ENCODE measurements at places on chromosomes 5 and 9.

DNA sequence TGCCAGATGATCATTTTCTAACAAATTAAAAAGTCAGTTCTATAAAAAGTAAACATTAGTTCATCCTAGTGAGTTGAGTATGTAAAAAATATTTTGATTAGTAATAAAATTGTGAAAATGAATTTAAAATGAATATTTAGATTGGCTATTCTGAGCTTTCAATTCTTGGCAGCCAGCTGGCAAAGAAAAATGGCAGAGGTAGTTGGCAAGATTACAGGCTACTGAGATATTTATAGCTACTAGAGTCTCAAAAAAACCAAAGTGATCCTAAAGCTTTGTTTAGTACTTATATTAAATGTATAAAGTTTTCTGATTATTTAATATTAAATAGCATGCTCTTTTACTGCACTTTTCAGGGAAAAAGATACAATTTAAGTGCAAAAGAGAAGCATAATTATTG, 25.0 kb downstream of the SGTB start:
- no peak for DNase-seq

GRCh38 chr5:147445917-147446316, 64.0 kb downstream of the DPYSL3 start:
- no peak for DNase-seq

GRCh38 chr5:31273161-31273560, 79.7 kb downstream of the CDH6 start:
- no peak for DNase-seq

GRCh38 chr5:176366232-176366894, 1.1 kb downstream of the ARL10 start:
- no peak for DNase-seq

DNA sequence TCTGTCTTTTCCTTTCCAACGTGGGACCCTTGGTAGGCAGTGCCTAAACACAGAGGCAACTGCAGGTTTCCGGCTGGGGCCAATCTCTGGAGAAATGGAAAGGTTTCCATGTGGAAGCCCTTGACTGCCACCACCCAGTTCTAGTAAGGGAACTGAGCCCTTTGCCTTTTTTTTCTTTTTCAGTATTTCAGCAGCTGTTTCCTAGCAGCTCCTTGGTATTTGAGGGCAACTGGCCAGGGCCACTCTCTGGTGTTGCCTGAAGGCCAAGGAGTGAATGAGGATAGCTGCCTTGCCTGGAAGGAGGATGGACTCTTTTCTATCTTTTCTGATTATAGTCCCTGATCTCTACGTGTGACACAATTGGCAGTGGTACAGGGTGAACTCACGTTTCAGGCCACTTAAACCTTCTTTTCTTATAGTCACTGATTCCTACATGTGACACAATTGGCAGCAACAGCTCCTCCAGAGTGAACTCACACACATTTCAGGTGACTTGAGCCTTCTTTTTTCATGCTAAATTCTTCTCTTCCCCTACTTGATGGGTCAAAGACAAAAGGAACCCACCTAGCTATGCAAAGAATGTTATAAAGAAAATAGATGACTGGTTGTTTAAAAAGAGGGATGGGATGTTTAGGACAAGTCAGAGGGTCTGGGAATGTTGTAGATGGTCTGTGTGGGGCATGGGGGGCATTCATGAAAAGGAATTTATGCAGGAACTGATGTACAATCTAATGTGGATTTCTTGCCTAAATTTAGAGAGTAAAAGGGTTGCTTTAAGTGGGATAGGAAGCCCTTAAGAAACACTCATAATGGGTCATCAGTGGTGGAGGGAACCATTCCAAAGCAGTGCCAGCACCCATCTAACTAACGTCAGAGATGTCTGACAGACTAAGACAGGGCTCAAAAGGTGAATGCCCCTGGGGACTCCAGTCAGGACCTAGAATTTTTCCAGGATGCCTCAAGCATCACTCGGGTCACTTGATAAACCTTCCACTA, 190.1 kb downstream of the TMEM232 start:
- no peak for DNase-seq

DNA sequence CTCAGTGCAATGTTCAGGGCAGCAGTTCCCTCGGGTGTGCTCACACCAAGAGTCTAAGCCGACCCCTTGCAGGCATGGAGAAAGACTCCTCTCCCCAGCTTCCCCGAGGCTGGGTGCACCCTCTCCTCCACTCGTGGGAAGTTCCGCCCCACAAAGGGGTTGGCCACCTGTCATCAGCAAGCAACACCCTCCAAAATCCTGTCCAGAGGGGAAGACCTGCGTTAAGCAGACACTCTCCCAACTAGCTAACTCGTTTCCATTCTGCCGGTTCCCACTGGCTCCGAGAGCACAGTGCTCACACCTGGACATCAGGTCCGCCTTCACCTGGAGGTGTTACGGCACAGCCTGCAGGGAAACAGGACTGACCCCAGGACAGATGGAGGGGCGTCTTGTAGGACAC, 117.9 kb upstream of the IRX4 start:
- DNase-seq, result no peak

GRCh38 chr5:2133936-2134335, 251.2 kb upstream of the IRX4 start:
- DNase-seq, result no peak

GRCh38 chr5:135151256-135151655, 117.2 kb upstream of the PITX1 start:
- no peak for DNase-seq

GRCh38 chr9:101904845-101905244, 166.4 kb upstream of the GRIN3A start:
- DNase-seq, result no peak

All from ACHN (cell line).